DMS153 (cell line): ENCODE measurements at places on chromosomes 7 and 10.
A peak's percentile ranks its signal among the peaks of the same experiment; 100 is the strongest.

- DNase-seq = no peak
These were observed 128.5 kb downstream of the INHBA start for GRCh38 chr7:41574377-41574776.

- DNase-seq = no peak
These were observed 80.1 kb upstream of the EMX2 start for GRCh38 chr10:117462424-117462792.

GRCh38 chr7:35605760-35606159 is 89.2 kb downstream of the HERPUD2 start:
- DNase-seq = no peak

- no peak for DNase-seq
These were observed 399 bp downstream of the FHIP2A start for GRCh38 chr10:114821915-114822443.

- no peak for DNase-seq
These were observed 95.3 kb upstream of the CARD11 start for GRCh38 chr7:3138997-3139396.

DNA sequence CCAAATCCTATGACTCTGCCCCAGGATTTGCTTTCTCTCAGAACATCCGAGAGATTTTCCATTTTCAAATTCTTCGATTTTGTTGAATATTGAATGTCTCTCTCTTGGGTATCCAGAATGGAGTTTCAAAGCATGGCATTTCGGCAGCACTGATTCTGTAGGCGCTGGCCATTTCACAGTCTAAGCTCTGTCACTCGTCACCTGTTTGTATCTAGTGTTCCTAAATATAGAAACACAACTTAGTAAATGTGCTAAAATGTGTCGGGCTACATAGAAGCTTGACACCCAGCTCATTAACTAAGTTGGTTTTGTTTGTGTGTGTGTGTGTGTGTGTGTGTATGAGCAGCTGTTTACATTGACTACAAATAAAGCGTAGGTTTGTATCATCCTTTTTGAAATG is 173.5 kb upstream of the FZD1 start:
- DNase-seq = no peak

- no peak for DNase-seq
These were observed 3.3 kb upstream of the OR2F2 start for GRCh38 chr7:143931739-143932138.

DNA sequence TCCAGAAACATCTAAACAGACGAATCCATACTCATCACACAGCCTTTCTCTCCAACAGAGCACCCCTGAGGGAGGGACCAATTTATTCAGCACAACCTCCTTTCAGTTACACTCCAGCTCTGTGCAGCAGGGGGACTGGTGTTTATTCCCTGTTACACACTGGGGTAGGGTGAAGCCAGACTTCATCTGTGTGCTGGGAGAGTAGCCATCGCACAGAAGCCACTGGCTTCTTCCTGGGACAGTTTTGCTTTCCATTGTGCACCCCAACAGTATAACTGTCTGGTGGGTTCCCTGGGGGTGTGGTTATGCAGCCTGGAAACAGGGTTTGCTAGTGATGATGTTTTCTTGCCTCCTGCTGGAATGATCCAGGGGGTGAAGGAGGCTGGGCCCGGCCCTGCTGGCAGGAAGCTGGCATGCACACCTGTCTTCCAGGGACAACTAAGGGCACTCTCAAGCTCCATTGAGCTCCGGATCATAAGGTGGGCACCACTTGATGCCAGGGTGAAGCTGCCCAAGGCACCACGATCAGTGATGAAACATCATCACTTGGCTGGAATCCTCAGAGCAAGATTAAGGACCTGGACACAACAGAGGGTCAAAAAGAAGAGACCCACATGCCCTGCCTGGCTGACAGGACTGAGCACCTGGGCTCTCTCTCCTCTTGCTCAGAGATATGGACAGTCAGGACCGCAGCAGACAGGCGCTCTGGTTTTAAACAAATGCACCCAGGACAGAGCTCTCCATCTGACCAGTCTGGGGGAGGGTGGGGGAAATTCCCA is 293.2 kb downstream of the GRID1 start:
- no peak for DNase-seq

DNA sequence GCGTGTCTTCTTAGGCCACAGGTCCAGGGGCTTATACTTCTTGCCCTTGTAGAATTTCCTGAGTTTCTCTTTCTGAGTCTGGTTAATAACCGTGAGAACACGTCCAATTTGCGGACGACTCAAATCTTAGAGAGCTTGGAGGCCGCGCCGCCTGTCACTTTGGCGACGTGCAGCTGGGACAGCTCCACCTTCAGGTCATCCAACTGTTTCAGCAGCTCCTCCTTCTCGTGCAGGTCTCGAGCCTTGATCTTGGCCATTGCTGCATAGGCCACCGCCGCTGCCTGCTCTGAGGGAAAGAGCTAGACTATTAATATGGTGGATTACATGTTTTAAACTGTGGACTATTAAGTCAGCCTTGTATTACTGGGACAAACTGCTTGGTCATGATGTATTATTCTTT is 26.9 kb downstream of the EVX1 start:
- no peak for DNase-seq

DNA sequence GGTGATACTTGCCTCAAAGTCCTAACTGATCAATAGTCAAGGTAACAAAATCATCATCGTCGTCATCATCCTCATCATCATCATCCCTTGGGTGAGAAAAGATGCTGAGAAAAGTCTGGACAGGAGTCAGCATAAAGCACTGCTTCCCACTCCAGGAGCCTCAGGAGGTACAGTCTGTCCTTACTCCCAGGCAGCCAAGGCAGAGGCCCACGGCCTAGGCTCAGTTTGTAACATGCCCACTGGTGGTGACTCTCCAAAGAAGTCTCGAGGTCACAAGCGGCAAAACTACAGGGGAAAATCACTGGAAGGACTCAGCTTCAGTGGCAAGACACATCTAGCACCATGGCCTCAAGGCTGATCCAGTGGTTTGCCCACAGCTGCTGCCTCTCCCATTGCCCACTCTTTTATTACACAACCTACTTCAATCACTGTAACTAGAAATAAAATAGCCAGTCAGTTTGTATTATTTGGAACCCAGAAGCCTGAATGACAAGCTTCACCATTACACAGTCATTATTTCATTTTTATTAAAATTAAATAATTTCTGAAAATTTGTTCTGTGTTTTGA is 150.4 kb downstream of the SRPK2 start:
- DNase-seq = no peak

- DNase-seq = no peak
These were observed 70.8 kb upstream of the MEOX2 start for GRCh38 chr7:15757041-15758000.

DNA sequence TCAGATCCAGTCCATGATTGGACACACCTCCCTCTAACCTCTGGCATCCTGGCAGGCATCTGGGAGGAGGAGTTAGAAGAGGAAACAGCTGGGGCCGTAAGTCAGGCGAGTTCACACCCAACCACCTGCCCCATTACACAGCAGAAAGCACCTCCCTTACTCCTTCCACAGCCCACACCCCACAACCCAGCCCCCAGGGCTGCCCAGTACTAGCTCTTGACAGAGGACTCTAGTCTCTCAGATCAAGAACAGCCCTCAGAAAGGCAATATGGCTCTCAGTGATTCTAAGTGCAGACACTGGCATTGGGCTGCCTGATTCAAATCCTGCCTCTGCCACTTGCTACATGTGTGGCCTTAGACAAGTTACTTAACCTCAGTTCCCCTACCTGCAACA is 34.1 kb downstream of the KCNMA1 start:
- peak; percentile 49 for DNase-seq

DNA sequence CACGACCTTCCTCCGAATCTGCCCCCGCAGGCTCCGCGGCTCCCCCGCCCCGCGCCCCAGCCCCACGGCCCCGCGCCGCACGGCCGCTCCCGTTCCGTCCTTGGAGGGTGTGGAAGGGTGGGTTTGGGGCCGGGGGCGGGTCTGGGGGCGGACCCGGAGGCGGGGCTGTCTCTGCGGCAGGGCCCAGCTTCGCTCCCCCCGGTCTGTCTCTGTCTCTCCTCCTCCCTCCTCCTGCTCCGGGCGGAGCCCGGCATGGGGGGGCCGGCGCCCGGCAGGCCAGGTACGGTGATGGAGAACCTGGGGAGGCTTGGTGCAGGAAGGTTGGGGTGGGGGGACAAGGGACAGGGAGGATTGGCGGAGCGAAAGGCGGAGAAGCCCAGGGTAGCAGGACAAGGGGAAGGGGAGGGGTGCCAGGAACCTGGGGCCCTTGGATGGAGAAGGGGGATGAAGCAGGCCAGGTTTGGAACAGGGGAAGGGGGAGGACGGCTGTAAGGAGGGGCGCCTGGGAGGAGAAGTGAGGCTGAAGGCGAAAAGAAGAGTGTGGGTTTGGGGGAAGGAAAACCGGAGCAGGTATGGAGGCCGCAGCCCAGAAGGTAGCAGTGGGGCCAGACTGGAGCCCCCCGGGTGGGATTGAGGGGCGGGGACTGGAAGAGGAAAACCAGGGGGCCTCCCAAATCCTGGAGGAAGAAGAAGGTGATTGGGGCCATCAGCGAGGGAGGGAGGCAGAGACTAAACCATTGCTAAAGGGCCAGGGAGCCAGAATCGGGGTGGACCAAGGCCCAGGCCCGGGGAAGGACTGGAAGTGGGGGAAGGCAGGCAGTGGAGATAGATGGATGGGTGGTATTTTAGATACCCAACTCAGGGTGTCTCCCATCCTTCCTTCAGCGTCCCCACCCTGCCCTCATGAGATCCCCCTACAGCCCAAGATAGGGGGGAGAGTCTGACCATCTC is at the start of gene NYAP1:
TSS of gene NYAP1 (plus strand) at position 206 of the 951 bp plus-strand sequence. CDS start 1,385 bp downstream, outside the sequence.
- peak; percentile 39 for DNase-seq

DNA sequence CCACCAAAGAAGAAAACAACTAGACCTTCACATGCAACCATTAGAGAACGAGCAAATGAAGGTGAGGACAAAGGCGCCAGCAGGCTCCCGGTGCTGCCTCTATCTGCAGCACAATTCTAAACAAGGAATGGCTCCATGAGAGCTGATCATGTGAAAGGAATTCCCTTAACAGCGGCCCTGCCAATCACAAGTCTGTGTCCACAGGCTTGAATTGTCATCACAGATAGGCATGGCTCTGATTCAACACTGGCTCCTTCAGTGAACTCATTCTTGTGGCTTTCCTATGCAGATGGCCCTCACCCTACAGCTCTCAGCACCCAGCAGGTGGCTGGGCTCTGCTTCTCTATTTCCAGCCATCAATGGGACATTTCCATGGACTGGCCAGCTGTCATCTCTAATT is 36.2 kb downstream of the LAMB1 start:
- peak; percentile 62 for DNase-seq

DNA sequence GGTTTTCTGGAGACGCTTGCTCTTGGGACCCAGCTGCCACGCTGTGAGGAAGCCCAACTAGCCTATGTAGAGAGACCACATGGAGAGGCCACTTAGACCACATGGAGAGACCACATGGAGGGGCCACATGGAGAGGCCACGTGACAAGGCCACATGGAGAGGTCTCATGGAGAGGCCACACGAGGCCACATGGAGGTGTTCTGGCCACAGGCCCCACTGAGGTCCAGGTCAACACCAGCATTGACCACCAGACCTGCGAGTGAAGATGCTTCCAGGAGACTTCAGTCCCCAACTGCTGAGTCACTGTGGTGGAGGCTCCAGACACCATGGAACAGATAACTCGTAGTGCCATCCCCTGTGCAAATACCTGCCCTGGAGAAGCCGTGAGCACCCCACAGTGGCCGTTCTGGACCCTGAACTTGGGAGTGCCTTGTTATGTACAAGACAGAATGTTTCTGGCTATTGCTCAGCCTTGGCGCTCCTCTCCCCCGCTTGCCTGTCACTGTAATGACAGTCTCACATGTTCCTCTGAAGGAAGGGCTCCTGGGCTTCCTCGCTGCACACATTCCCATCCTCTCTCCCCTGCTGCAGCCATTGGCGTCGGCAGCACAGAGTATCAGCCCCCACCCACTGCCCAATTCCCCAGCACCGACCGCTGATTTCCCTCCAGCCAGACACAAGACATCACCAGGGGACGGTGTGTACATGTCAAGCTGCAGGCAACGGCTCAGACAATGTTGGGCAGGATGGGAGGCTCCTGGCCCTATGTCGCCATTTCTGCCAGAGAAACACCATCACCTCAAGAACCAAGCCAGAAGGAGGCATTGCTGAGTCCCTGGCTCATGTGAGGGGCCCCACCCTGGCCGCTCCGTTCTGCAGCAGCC is 49.0 kb upstream of the TNRC18 start:
- DNase-seq = no peak

GRCh38 chr10:44249490-44249889 is 135.4 kb downstream of the CXCL12 start:
- no peak for DNase-seq

- no peak for DNase-seq
These were observed 51.4 kb downstream of the HECW1 start for GRCh38 chr7:43163885-43164284.

DNA sequence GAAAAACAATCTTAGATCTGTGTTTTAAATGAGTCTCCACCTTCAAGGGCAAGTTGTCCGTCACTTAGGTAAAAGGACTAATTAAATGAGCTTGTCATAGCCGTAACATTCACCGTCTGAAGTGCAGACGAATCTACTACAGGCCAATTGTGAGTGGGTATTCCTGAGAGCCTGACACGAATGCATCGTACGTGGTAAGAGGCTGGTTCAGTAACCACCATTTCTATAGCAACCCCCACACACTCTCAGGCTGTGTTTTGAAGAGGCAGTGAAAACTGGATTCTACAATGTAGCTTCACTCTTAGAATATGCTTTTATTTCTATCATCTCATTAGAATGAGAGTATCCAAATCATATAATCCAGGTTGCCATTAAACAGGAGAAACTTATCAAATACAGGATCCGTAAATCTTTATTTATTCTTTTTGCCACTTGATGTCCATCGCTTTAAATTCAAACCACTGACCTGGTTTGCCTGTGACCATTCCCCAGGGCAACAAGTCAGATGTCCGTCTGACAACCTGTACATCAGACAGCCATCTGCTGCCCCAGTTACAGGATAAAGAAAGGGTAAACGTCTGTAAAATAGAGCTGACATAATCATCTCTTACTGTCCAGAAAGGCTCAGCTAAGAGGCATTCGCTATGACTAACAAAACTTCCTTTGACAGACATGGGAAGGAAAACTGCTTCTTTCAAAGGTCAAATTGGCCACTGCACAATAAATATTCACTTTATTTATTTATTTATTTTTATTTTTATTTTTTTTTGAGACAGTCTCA is 70.3 kb upstream of the NMT2 start:
- DNase-seq = no peak

DNA sequence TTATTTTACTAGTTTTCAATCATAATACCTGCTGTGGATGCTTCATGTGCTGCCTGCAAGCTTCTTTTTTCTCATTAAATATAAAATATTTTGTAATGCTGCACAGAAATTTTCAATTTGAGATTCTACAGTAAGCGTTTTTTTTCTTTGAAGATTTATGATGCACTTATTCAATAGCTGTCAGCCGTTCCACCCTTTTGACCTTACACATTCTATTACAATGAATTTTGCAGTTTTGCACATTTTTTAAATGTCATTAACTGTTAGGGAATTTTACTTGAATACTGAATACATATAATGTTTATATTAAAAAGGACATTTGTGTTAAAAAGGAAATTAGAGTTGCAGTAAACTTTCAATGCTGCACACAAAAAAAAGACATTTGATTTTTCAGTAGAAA is 103.0 kb downstream of the PTEN start:
- no peak for DNase-seq

GRCh38 chr10:14810969-14811953 is 26.6 kb downstream of the CDNF start:
- DNase-seq = no peak

- DNase-seq = no peak
These were observed 35.8 kb downstream of the CREB3L2 start for GRCh38 chr7:137965942-137966640.

- DNase-seq = no peak
These were observed 3.1 kb downstream of the CNPY4 start for GRCh38 chr7:100122568-100122967.

GRCh38 chr7:151742713-151743480 is 134.0 kb downstream of the PRKAG2 start:
- DNase-seq = no peak
